ENCODE measurements at places on chromosomes 1 and 21.

GRCh38 chr21:44458971-44459711 is 3.8 kb downstream of the LRRC3 start:
- DNase-seq, result no peak

- DNase-seq, result no peak
These were observed 14.3 kb downstream of the RCC1 start for GRCh38 chr1:28519946-28520725.

DNA sequence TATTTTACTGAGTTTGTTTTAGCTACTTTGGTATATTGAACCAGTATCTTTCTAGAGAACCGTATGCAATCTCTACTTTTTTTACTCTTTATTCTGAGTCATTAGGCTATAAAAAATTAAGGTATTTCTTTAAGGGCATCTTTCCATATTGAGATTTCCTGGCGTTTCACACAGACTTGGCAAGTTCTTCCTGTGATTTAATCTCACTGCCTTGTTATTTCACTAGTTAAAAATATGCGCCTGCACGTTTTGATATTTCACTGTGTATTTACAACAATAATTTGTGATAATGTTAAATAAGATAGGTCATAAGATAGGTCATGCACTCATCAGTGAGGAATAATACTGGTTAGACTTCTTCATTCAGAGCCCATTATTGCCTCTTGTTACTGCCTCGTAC is 16.2 kb upstream of the CR1L start:
- no peak for DNase-seq

GRCh38 chr1:111983500-111983899 is 6.0 kb downstream of the KCND3 start:
- DNase-seq, result no peak

DNA sequence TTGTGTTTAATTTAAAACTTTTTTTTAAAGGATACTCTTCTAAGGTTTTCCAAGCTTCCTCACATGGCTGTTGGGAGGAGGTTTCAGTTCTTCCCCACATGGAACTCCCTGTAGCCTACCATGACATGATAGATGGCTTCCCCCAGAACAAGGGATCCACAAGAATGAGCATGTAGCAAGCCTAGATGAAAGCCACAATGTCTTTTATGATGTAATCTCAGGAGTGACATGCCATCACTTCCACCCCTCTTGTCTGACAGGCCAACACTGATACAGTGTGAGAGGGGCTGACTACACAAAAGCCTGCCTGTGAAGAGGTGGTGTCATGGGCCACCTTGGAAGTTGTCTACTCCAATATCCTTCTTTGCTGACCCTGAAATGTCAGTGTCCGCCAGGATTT is 32.0 kb downstream of the CD34 start:
- DNase-seq, result no peak

DNA sequence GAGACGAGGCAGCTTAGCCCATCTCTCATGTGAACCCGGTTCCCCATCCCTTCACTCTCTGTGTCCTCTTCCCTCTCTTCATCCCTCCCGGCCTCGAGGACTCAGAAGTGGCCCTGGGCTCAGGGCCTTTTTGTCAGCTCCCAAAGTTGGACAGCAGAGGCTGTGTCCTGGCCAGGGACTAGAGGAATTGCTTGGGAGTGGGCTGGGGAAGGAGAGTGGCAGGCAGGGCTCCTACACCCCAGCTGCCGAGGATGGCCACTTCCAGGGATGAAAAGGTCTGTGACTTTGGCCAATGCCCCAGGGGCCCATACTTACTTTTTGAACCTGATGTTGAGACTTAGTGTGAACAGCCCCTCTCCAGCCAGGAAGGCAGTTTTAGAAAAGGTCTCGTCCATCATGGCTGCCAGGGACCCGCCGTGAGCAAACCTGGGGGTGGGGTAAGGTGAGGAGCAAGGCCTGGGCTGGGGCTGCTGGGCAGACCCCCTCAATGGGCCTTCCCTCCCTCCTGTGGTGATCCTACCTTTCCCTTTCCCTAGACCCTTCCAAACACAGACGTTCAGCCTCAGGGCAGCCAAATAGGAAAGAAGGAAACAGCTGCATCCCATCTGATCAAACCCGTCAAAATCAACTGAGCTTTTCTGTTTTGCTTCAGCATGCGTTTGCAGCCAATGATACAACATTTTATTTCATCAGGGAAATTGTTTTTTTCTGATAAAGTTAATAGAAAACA is 5.5 kb downstream of the THEM5 start:
- no peak for DNase-seq

GRCh38 chr21:32539378-32539777 is 45.9 kb downstream of the TCP10L start:
- no peak for DNase-seq

- DNase-seq, result no peak
These were observed 12.2 kb upstream of the GJA5 start for GRCh38 chr1:147772570-147772969.

GRCh38 chr1:9315411-9316079 is 22.9 kb downstream of the SPSB1 start:
- DNase-seq, result peak; percentile 70

GRCh38 chr1:98388441-98388840 is 273.1 kb upstream of the SNX7 start:
- DNase-seq, result no peak

- no peak for DNase-seq
These were observed 39.0 kb downstream of the DPT start for GRCh38 chr1:168689726-168690602.

DNA sequence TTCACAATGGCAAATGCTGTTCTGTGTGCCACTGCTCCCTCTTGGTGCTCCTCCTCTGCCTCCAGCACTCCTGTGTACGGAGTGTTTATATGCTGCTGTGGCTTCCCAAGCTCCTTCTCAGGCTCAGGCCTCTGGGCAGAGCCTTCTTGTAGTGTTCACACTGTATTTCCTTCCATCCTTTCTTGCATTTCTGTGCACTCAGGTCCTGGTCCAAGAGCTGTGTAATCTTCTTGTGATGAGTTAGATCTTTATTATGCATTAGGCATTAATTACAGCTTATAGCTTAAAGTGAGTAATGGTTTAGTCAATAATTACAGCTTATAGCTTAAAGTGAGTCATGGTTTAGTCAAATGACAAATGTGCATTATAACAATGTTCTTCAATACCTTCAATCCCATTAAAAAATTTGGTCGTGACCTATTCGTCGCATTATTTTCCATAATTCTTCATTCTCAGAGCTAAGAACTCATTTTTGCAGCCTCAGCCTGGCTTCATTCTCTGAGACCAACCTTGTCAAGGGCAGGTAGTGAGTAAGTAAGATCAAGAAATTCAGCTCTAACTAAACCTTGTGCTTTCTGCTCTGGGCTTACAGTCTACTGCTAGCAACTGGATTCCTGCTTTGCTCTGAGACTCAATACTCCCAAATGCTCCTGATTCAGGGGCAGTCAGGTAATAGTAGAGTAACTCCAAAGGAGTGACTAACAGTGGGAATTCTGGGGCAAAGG is 154.5 kb upstream of the SPAG17 start:
- no peak for DNase-seq

GRCh38 chr1:156417401-156418020 is 48.5 kb downstream of the RHBG start:
- no peak for DNase-seq

DNA sequence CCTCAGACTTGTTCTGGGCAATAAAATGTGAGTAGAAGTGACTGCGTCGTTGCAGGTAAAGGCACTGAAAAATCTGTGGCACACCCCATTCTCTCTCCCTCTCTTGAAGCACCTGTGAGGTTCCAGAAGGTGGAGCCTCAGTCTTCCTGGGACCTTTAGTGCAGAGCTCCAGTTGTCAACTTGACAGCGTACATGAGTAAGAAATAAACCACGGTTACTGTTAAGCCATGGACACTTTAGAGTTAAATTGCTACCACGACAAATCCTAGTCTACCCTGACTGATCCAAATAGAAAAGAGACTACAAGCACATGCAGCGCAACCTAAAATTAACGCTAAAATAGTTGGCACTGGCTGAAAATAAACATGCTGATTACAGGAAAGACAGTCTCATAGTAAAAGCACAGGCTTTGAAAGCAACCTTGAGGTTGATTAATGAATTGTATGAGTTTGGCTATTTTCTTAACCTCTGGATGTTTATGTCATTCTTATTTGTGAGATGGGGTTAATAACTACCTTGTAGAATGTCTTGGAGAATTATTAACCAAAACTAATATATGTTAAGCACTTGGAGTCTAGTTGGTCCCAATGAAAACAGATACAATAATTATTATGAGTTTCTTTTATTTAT is 93.0 kb upstream of the PLPPR4 start:
- DNase-seq, result no peak

GRCh38 chr1:101311146-101311920 is 74.5 kb downstream of the S1PR1 start:
- no peak for DNase-seq

DNA sequence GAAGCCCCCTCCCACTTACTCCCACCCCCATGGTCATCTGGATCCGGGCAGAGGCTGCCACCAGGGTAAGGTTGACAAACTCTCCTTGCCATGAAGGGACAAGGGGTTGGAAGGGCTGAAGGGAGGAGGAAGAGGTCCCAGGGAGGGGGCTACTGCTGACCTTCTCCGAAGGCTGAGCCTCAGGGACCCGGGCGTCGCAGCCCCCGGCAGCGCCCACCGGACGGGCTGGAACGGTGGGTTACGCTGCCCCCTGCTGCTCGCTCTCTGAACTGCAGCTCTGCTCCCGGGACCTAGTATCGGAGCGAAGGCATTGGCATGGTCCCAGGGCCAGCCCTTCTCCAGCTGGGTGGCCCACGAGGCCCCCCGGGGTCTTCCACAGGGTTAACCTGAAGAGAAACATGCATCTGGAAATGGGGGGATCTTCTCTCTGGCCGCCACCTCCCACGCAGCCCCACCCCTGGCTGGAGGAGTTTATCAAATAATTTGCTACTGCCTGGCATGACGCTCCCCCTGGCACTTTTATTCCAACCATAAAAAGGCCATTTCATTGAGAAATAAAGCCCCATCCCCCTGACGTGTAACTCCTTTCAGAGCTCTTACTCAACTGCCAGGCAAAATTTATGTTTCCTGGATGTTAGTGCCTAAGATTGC is 70.4 kb upstream of the TARDBP start:
- DNase-seq, result peak; percentile 89

DNA sequence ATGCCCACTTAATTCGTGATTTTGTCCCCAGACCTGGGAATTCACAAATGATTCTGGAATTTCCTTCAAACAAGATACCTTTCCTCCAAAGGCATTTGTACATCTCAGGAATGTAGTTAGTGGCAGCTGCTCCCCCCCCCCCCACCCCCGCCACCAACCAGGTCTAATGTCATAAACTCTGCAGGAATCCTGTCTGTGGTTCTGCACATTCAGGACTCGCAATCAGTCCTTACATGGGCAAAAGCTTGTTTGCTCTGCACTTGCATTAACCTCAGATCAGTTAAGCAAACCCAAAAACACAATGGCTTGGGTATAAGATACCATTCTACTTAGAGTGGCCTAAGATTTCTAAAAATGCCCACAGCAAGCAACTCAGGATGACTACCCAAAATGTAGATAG is 143.8 kb downstream of the TGFB2 start:
- no peak for DNase-seq

- no peak for DNase-seq
These were observed 73.5 kb downstream of the KAZN start for GRCh38 chr1:14672005-14672404.

Data from aorta (tissue), 5 donors.